Activated B cell treated with CpG ODN at 0.5 μM for 24 hours (primary cell): ENCODE measurements at places on chromosomes 1 and 21.

GRCh38 chr21:35096959-35097358 is 47.9 kb upstream of the RUNX1 start:
- no peak overlapping the region for H3K27ac ChIP-seq
- H3K27me3 ChIP-seq: peaks cover 6% of the 10 kb centered on the region
- H3K36me3 ChIP-seq: no peaks in the 10 kb centered on the region
- no peak overlapping the region for H3K4me3 ChIP-seq

DNA sequence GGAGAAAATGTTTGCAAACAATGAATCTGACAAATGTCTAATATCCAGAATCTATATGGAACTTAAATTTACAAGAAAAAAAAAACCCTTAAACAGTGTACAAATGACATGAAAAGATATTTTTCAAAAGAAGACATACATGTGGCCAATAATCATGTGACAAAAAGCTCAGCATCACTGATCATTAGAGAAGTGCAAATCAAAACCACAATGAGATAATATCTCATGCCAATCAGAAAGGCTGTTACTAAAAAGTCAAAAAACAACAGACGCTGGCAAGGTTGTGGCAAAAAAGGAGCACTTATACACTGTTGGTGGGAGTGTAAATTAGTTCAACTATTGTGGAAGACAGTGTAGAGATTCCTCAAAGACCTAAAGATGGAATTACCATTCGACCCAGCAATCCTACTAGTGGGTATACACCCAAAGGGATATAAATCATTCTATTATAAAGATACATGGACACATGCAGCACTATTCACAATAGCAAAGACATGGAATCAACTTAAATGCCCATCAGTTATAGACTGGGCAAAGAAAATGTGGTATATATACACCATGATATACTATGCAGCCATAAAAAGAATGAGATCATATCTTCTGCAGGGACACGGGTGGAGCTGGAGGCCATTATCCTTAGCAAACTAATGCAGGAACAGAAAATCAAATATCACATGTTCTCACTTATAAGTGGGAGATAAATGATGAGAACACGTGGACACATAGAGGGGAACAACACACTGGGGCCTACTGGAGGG is 123.2 kb downstream of the PTPRC start:
- H3K27me3 ChIP-seq: no peaks in the 10 kb centered on the region
- H3K4me3 ChIP-seq: no peak overlapping the region
- H3K4me1 ChIP-seq: peaks cover 42% of the 10 kb centered on the region
- H3K27ac ChIP-seq: no peak overlapping the region

DNA sequence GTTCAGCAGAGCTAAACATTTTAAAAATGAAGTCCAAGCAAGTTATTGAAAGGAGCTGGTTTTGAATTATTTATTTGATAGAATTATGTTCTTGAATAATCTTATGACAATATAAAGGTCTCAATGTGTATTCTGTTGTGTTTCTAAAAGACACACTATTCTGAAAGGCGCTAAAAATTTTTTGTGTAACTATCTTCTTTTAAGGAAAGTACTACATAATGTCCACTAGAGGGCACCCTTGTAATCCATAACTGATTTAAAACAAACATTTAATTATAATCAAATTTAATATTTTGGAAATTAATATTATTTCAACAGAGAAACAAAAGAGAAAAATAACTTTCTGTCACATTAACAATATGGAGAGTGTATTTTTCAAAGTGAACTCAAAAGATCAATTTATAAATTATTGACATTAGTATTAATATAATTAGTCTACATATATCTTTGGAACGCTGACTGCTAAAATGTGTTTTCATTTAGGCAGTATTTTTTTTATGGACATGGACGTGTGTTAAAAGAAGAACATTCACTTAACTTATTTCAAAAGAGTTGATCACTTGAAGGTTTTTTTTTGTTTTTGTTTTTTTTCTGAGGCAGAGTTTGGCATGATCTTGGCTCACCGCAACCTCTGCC is 248.4 kb downstream of the DENND1B start:
- H3K27me3 ChIP-seq: no peaks in the 10 kb centered on the region
- no peak overlapping the region for H3K4me3 ChIP-seq
- no peaks in the 10 kb centered on the region for H3K4me1 ChIP-seq

GRCh38 chr21:36059823-36060158 is 535 bp downstream of the SETD4 start:
- no peak for DNase-seq
- no peaks in the 10 kb centered on the region for H3K27me3 ChIP-seq
- H3K36me3 ChIP-seq: peaks cover 43% of the 10 kb centered on the region
- peaks cover 20% of the 10 kb centered on the region for H3K4me1 ChIP-seq

DNA sequence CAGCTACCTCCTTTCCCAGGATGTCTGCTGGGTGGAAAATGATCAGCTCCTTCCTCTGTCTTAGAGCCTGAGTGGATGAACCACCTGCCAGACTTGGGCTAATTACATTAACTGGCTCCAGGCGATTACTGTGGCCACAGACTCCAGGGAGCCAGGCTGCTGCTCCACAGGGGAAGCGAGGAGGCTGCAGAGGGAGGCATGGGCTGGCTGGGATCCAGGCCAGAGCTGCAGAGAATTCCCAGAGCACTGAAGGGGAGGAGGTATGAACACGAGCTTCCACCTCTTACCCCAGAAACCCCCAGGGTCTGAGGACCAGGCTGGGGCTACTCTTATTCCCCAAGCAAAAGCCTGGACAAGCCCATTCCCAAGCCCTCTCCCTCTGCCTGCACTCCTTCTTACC is 136.0 kb upstream of the KLHDC7A start:
- H3K36me3 ChIP-seq: no peaks in the 10 kb centered on the region
- DNase-seq: no peak
- no peak overlapping the region for H3K4me3 ChIP-seq
- no peaks in the 10 kb centered on the region for H3K4me1 ChIP-seq
- no peaks in the 10 kb centered on the region for H3K27me3 ChIP-seq
- H3K27ac ChIP-seq: no peak overlapping the region

DNA sequence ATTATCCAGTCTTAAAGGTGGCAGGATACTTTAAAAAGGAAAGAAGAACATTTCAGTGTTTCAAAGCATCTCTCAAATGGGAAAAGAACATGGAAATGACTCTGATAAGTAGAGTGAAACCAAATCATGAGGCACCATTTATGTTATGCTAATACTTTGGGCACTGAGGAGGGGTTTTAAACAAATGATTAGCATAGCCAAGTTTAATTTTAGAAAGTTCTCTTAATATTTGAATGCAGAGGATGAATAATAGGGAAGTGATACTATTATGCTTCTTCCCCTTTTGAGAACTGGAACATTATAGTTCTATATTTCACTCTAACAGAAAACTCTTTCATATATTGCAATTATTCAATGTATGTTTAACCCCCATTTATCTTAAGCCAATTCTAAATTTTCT is 1181.9 kb upstream of the PRMT6 start:
- no peak for DNase-seq
- H3K27ac ChIP-seq: peak overlapping the region; percentile 88
- H3K27me3 ChIP-seq: no peaks in the 10 kb centered on the region
- H3K36me3 ChIP-seq: no peaks in the 10 kb centered on the region
- peak overlapping the region; percentile 58 for H3K4me3 ChIP-seq
